ENCODE measurements at places on chromosomes 13 and 19. TPM values are rescaled to one million over a fixed set of nuclear protein-coding genes. Genes with fewer than 3 reads are reported as not detected.

DNA sequence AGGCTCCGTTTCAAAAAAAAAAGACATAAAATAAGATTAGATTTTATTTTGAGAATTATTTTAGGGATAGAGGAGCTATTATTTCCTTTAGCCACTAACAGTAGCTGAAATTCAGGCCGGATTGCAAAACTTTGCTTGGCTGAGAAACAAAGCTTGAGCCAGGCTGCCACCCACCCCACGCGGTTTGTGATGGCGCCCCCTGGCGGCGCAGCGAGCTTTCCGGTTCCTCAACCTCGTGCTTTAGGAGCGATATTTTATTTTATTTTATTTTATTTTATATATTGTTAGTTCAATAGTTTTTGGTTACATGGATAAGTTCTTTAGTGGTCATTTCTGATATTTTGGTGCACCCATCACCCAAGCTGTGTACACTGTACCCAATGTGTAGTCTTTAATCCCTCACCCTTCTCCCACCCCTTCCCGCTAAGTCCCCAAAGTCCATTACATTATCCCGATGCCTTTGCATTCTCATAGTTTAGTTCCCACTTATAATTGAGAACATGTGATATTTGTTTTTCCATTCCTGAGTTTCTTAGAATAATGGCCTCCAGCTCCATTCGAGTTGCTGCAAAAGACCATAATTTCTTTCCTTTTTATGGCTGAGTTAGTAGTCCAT is 19.8 kb upstream of the CEACAM4 start:
- peaks cover 27% of the 10 kb centered on the region for H3K27me3 ChIP-seq
- H3K36me3 ChIP-seq = no peaks in the 10 kb centered on the region
- peaks cover 4% of the 10 kb centered on the region for H3K4me1 ChIP-seq
- H3K27ac ChIP-seq = no peak overlapping the region
- DNase-seq = peak; percentile 77

DNA sequence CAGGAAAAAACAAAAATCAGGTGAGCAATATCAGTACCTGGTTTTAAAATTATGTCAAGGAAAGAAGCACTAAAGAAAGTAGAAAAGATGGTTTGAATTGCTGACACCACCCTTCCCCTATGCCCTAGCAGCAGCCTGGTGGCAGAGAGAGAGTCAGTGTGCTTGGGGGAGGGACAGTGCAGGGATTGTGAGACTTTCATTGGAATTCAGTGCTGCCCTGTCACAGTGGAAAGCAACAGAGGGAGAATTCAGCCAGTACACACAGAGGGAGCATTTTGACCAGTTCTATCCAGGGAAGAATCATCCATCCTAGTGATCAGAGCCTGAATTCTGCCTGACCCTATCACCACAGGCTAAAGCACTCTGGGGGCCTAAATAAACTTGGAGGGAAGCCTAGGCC is 222.4 kb upstream of the PCDH17 start:
- no peaks in the 10 kb centered on the region for H3K27me3 ChIP-seq
- H3K36me3 ChIP-seq = no peaks in the 10 kb centered on the region
- H3K4me3 ChIP-seq = no peak overlapping the region
- DNase-seq = no peak

- H3K4me1 ChIP-seq = no peaks in the 10 kb centered on the region
- no peak overlapping the region for H3K4me3 ChIP-seq
- DNase-seq = no peak
Observed at GRCh38 chr13:91774397-91774796, 376.0 kb downstream of the GPC5 start.

- H3K27me3 ChIP-seq = no peaks in the 10 kb centered on the region
- H3K27ac ChIP-seq = peak within 1 kb of the TSS; percentile 92
- peaks cover 2% of the 10 kb centered on the region for H3K36me3 ChIP-seq
- H3K4me3 ChIP-seq = peak within 1 kb of the TSS; percentile 97
- DNase-seq = peak; percentile 98
Observed at GRCh38 chr19:4123615-4124568, at the start of gene MAP2K2. MAP2K2 (minus strand) TSS chr19:4124122; CDS start chr19:4123875, 247 bp downstream.

- no peak overlapping the region for H3K4me3 ChIP-seq
- no peak overlapping the region for H3K27ac ChIP-seq
- peaks cover 9% of the 10 kb centered on the region for H3K4me1 ChIP-seq
Observed at GRCh38 chr13:44112700-44113329, 233.1 kb downstream of the LACC1 start.

OR7C1 gene
- not detected for total RNA-seq

DNA sequence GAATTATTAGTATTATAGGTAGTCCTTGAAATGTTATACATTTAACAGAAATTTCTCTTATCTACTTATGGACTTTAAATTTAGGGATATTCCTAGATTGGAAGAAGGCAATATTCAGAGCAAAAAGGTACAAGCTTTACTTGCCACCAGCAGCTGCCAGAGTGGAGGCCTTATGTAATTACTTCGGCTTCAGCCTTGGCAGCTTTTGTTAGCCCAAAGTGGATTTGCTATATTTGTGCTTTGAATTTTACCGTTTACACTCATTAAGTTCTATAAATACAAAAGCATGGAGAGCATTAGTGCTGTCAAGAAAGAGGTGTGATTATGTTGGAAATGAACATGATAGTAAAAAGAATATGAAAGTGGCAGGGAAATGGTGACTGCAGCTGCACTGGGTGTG is 319.9 kb downstream of the ATP8A2 start:
- no peak overlapping the region for H3K27ac ChIP-seq
- no peaks in the 10 kb centered on the region for H3K4me1 ChIP-seq
- no peaks in the 10 kb centered on the region for H3K36me3 ChIP-seq
- peaks cover 5% of the 10 kb centered on the region for H3K27me3 ChIP-seq
- no peak for DNase-seq

ZNF829 gene
- 7.1 TPM for total RNA-seq

- H3K36me3 ChIP-seq = no peaks in the 10 kb centered on the region
- DNase-seq = no peak
Observed at GRCh38 chr13:51834581-51835171, 10.3 kb downstream of the TMEM272 start.

DNA sequence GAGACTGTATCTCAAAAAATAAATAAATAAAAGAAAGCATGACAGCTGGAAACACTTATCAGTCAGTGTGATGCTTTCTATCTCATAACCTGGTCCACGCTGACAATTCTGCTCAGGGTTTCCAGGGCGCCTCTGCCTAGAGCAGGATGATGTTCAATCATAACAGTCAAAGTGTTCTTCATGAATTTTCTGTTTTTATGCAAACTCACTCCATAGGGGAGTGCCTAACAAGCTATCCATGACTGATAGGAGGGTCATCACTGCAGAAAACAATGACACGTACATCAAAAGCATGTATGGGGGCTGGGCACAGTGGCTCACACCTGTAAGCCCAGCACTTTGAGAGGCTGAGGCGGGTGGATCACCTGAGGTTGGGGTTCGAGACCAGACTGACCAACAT is 41.4 kb upstream of the ZNF83 start:
- no peaks in the 10 kb centered on the region for H3K27me3 ChIP-seq
- H3K27ac ChIP-seq = no peak overlapping the region
- peaks cover 53% of the 10 kb centered on the region for H3K36me3 ChIP-seq
- peaks cover 14% of the 10 kb centered on the region for H3K4me1 ChIP-seq
- DNase-seq = no peak
- no peak overlapping the region for H3K4me3 ChIP-seq

- peak; percentile 68 for DNase-seq
- no peaks in the 10 kb centered on the region for H3K36me3 ChIP-seq
- no peaks in the 10 kb centered on the region for H3K27me3 ChIP-seq
- H3K4me1 ChIP-seq = peaks cover 62% of the 10 kb centered on the region
- no peak overlapping the region for H3K4me3 ChIP-seq
Observed at GRCh38 chr13:39956036-39956435, 300.6 kb downstream of the COG6 start.

GRCh38 chr13:51681037-51681678 is 96.9 kb downstream of the WDFY2 start:
- H3K36me3 ChIP-seq = peaks cover 20% of the 10 kb centered on the region
- DNase-seq = no peak

DNA sequence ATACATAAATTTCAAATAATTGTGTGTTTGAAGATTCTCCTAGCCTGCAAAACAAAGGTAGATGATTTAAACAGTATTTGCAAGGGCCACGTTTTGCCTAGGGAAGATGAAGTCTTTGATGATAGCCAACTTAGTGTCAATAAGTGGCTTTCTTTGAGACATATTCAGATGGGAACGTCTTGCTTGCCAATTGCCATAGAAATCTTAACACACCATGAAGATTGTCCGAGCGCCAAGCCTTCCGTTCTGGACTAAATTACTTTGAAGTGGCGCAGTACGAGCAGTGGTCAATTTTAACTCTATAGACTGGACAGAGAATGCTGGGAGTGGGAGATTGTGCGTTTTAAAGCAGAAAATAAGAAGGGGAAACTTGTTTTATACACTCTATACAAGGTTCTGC is 9.9 kb downstream of the ZIC5 start:
- no peak overlapping the region for H3K27ac ChIP-seq
- no peaks in the 10 kb centered on the region for H3K36me3 ChIP-seq
- no peak overlapping the region for H3K4me3 ChIP-seq
- peaks cover 73% of the 10 kb centered on the region for H3K27me3 ChIP-seq
- DNase-seq = no peak

GRCh38 chr19:48319647-48320541 is 5.5 kb upstream of the EMP3 start:
- H3K36me3 ChIP-seq = peaks cover 1% of the 10 kb centered on the region
- no peaks in the 10 kb centered on the region for H3K27me3 ChIP-seq
- H3K4me1 ChIP-seq = peaks cover 43% of the 10 kb centered on the region
- H3K4me3 ChIP-seq = peak overlapping the region; percentile 82
- H3K27ac ChIP-seq = no peak overlapping the region
- DNase-seq = peak; percentile 90

DNA sequence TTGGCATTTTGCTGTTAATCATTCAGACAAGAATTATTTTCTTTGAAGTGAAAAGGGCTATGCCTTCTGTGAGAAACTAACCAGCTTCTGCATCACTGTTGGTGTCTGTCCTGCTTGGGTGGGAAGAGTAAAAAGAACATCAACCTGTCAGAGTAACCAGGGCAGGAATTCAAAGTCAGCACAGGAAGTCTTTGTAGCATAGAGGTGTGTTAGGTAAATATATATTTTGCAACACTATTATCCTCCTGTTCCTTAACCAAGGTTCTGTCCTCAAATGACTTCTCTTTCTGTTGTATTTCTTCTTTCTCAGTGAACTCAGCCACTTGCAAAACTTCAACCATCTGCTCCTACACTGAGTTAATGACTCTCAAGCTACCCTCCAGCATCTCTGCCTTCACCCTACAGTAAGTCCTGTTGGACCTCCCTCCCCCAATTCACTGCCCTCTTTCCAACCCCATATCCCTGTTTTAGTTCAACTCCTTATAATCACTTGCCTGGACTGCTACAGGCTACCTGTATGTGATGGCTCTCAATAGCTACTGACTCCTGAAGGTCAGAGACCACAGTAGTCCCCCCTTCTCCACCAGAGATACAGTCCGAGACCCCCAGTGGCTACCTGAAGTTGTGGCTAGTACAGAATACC is 49.9 kb downstream of the SMAD9 start:
- H3K36me3 ChIP-seq = no peaks in the 10 kb centered on the region
- DNase-seq = no peak
- H3K4me1 ChIP-seq = no peaks in the 10 kb centered on the region
- H3K27ac ChIP-seq = no peak overlapping the region

DNA sequence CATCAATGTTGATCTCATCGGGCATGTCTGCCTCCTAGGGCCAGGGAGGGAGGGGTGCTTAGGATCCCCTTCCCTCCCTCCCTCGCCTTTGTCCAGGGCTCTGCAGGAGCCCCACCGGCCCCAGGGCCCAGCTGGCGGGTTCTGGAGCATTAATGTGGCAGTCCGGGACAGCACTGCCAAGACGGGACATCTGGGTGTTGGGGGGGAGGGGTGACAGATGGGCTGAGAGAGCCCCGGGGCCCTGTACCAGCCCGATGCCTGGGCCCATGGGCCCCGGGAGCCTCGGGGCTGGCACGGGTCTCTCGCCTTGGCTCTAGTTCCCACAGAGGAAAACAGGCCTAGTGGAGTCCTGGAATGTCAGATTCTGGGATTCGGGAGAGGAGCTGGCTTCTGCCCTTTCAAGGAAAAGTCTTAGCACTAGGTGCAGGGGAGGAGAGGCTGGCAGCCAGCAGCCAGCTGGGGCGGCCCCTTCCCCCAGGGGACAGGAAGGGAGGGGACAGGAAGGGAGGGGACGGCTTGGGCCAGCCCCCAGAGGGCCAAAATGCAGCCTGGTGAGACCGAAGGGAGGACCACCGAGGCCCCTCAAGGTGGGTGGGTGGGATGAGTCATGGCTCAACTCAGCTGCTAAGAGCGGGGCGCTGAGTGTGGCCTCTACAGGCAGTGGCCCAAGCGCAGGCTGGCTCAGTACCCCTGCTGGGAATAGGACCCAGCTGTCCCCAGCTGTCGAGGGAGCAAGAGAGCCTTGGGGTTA is 3.1 kb downstream of the PPP1R14A start:
- no peaks in the 10 kb centered on the region for H3K4me1 ChIP-seq
- no peak overlapping the region for H3K27ac ChIP-seq
- no peaks in the 10 kb centered on the region for H3K36me3 ChIP-seq
- H3K4me3 ChIP-seq = no peak overlapping the region
- peaks cover 21% of the 10 kb centered on the region for H3K27me3 ChIP-seq

- no peak overlapping the region for H3K4me3 ChIP-seq
- no peaks in the 10 kb centered on the region for H3K27me3 ChIP-seq
- DNase-seq = no peak
- H3K36me3 ChIP-seq = no peaks in the 10 kb centered on the region
- no peak overlapping the region for H3K27ac ChIP-seq
Observed at GRCh38 chr13:103099722-103100293, 33.6 kb upstream of the SLC10A2 start.

GRCh38 chr19:4197625-4198466 is 15.4 kb downstream of the ANKRD24 start:
- H3K4me3 ChIP-seq = no peak overlapping the region
- peaks cover 8% of the 10 kb centered on the region for H3K4me1 ChIP-seq
- H3K27ac ChIP-seq = no peak overlapping the region
- H3K27me3 ChIP-seq = peaks cover 43% of the 10 kb centered on the region
- DNase-seq = peak; percentile 52
- H3K36me3 ChIP-seq = no peaks in the 10 kb centered on the region

DNA sequence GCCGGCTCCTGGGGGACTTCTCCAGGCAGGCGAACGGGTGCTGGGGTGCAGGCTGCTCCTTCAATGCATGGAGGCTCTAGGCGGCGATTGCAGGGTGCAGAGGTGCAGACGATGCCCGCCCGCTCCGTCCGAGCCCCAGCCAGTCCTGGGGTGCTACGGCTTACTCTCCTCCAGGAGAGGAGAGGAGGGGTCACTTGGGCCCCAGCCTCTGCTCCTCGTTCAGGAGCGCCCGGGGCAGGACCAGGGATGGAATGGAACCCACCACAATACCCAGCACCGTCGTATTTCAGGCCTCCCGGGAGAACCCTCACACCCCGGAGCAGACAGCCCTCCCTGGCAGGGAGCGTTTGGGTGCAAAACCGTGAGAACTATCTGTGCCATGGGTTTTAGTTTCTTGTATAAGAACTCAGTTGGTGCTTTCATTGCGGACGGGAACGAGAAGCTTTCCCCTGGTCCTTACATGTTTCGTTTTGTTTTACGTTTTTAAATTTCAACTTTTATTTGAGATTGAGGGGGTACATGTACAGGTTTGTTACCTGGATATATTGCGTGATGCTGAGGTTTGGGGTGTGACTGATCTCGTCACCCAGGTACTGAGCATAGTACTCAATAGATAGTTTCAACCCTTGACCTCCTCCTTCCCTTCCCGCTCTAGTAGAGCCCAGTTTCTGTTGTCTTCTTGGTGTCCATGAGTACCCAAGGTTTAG is 46.8 kb downstream of the ARHGEF18 start:
- H3K36me3 ChIP-seq = peaks cover 7% of the 10 kb centered on the region
- peak; percentile 25 for DNase-seq
- peak overlapping the region; percentile 89 for H3K27ac ChIP-seq
- peaks cover 41% of the 10 kb centered on the region for H3K4me1 ChIP-seq
- peak overlapping the region; percentile 83 for H3K4me3 ChIP-seq

DPF1 gene
- total RNA-seq = 1.2 TPM

GRCh38 chr19:5571777-5572176 is 4.0 kb upstream of the TINCR start:
- no peaks in the 10 kb centered on the region for H3K36me3 ChIP-seq
- H3K27me3 ChIP-seq = no peaks in the 10 kb centered on the region
- H3K4me1 ChIP-seq = no peaks in the 10 kb centered on the region
- H3K27ac ChIP-seq = no peak overlapping the region

FCAR gene
- not detected for total RNA-seq
